ENCODE measurements at places on chromosomes 1 and 21.

DNA sequence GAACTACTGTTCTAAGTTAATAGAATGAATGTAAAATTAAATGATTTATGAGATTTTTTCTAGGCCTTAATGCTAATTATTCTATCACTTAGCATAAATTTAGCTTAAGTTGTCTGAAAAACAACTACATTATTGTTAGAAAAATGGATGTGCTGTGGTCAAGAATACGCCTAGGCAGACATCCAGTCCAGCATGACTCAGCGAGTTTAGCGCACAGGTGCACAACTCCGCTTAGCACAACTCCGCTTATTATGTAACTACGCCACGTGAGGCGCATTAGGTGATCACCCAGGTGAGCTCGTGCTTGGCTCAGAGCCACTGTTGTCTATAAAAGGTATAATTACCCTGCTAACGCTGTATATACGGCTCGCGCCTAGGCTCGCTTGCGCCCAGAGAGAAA is 1043.6 kb upstream of the ADGRL4 start:
- DNase-seq: no peak

- DNase-seq: peak; percentile 63
Measured at GRCh38 chr1:151993734-151994496, at the start of gene S100A10. S100A10 (minus strand) TSS chr1:151993859; CDS start chr1:151986230, 7,629 bp downstream.

DNA sequence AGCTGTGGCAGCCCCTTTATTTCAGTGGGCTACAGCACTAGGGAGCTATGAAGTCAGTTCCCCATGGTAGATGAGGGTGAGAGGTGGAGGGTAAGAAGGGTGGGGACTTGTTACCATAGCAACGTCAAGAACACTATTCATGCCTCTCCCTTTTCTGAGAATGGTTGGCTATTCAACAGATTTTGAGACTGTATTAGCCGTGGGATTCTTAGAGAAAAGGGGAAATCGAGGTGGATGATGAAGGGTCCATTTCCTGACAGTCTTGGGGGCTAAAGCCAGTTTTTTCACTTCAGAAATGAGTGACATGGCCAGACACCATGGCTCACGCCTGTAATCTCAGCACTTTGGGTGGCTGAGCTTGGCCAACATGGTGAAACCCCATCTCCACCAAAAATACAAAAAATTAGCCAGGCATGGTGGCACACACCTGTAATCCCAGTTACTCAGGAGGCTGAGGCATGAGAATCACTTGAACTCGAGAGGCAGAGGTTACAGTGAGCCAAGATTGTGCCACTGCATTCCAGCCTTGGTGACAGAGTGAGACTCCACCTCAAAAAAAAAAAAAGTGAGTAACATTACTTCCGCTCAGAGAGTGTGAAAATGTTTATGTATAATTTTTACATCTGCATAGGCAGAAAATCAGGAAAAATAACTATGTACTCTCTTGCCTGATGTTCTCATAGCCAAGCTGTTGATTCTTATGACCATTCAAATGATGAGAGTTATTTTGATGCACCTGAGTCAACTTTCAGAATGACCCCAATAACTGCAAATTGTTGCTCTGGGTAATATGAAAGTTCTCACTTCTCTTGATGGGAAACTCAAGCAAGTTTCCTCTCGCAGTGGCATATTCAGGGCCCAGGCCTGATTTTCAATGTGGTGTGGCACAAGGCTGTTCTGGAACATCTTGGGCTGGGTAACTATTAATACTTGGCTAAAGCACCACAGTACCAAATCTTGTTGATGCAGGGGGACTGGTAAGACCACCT is 23.2 kb upstream of the RGSL1 start:
- DNase-seq: no peak

DNA sequence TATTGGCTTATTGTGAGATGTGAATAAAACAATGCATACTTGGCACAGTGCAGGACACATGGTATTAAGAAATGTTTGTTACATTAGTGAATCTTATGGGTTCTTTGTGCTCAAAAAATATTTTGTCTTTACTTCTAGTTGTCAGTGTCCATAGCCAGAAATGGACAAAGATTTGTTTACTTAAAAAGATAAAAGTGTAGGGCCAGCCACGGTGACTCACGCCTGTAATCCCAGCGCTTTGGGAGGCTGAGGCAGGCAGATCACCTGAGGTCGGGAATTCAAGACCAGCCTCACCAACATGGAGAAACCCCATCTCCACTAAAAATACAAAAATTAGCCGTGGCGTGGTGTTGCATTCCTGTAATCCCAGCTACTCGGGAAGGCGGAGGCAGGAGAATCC is 654.6 kb upstream of the NEGR1 start:
- no peak for DNase-seq

DNA sequence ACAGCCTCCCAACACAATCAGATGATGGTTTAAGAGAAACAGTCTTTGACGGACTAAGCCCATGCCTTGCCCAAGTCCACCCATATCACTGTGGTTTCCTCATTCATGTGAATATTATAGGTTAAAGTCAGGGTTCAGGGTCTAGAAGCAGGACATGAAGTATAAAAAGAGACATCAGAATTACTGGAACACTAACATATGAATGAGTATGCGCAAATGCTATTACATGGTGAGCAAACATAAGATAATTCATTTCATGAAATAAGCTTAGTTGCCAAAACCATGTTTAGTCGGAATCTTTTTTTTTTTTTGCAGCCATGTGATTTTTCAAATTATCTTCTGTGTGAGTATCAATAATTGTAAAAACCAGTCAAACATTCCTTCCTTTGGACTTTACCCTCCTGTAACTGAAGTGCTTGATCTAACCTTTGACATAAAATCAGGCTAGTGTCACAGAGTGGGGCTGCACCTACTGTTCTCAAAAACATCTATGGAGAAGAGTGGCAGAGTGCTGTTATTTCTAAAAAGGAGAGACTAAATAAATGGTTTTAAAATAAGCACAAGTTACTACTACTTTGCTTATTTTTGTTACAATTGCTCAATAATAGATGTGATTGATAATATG is 84.9 kb upstream of the NRIP1 start:
- no peak for DNase-seq

GRCh38 chr21:15592271-15592860 is 137.4 kb upstream of the USP25 start:
- peak; percentile 76 for DNase-seq

DNA sequence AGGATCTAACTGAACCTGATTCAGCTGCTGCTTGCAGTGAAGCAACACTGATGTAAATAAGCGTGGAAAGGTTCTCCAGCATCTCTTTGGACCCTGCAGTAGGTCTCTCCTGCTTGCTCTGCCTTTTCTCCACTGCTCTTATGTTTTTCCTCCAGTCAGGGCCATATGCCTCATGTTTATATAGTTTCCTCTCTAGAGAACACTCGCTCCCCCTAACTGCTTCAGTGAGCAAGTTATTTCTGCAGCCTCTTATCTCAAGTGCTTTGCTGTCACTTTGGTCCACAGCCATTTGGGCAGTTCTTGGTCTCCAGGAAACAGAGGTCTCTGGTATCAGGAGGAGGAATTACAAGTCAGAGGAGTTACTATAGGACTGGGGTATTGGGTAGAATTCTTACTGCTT is 5.3 kb downstream of the PRUNE1 start:
- no peak for DNase-seq

DNA sequence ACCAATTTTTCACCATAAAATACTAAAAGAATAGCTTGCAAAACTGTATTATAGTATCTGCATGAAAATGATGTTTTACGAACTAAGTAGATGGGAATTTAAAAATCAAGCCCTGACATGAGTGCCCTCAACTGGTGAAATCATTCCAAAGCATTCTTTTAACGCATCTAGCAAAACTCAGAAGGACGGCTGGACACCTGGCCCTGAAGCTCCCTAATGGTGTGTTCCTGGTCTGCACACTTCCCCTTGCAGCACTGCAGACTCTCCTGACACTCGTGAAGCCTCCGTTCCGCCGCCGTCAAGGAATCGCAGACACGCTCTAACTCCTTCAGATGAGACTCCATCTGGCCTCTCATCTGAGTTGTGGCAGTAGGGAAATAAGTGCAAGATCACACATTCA is 39.9 kb downstream of the ODF2L start:
- no peak for DNase-seq
